ENCODE measurements at places on chromosomes 7 and 10.
A peak's percentile ranks its signal among the peaks of the same experiment; 100 is the strongest.

DNA sequence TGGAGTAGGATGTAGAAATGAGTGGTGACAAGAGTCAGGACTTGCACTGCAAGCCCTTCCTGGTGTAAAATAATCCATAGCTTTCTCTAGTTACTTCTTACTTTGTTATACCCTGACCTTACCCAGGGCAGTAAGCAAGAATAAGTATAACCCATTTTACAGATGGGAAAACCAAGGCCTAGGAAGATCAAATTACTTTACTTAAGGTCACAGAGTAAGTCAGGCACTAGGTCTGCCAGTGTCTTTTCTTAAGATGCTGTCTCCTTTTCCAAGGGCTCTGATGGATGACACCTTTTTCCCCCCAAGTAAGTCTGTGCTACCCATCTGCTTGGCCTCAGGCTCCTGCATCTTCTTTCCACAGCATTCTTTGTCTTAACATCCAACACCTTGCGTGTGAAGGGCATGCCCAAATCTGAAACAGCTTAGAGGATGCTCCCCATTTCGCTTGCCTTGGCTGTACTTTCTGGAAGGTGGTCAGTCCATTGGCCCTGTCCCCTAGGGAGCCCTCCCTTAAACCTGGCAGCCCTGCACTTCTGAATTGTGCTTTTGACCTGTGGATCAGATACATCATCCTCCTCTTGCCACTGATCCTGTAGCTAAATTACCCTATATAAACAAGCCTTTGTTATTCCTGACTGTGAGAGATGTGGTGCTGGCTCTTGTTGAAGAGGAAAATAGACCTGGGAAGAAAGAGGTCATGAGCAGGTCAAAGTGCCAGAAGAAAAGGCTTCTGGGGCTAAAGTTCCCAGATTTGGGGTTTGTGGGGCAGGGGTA is 168.6 kb downstream of the LRMDA start:
- DNase-seq: no peak

DNA sequence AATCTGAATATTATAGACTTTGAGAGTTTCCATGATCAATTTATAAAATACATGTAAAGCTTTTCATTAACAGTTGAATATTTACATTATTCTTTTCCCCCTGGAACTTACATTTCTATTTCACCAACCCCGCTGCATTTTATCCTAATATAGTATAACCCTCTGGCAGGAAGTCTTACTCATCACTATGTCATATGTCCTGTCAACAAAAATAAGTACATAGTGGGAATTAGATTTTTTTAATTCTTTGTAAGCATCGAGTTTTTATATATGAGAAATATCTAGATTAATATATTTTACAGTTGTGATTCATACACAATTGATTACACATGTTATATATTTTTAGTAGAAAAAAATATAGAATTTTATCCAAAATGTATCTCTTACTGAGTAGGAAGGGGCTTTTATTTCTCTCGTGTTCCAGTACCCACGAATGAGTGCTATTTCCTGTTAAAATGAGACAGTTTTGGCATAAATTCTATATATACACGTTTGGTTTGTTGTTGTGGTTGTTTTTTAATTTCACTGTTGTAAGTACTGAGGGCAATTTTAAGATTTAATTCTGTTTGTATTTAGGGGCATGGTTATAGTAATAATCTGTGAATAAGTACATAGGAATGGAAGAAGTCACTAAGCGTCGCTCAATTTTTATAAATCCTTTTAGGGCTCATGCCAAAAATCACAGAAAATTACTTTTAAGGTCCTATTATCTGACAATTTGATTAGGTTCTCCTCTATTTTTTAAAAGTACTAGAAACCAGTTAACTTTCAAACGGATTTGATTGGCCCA is 87.1 kb downstream of the HECW1 start:
- DNase-seq: no peak

GRCh38 chr10:119754936-119755335 is 29.1 kb downstream of the INPP5F start:
- DNase-seq: no peak

DNA sequence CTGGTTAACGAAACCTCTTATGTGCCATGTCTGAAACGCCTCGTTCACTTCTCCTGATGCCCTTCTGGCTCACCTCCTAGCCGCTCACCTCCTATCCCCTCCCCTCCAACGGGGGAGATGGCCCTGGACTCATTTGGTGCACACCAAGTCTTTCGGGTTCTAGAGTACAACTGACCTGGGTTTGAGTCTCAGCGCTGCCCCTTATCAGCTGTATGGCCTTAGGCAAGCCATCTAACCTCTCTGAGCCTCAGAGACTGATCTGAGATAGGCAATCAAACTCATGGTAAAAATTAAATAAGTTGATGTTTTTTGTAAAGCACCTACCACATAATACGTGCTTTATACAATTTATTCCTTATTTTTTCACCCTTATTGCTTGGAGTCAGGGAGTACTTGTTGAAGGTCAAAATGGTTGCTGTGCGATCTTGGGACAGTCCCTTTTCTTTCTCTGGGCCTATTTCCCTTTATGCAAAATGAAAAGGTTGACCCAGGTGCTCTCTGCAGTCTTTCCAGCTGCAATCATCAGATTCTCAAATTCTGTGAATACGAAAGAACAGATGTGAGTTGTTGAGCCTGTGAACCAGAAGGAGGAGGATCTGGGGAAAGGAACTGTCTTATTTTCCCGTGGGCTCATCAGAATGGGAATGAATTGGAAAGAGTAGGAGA is 31.2 kb upstream of the PLEKHA1 start:
- no peak for DNase-seq

DNA sequence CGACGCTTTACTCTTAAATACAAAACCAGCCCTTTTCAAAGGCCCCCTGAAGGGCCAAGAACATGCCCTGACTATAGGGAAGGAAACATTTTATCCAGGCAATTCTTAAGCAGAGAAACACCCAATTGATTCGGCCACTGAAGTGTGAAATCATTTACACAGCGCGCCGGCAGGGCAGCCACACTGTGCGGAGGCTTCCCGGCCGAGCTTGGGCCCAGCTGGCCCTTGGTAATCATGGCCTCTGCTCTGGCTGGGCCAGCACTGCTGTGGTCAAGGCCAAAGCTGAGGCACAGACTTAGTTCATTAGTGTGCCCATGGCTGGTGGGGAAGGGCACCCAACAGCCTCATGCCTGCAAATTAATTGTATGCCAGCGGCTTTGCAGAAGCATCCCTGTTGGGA is 143.7 kb upstream of the HABP2 start:
- DNase-seq: no peak

GRCh38 chr10:108388706-108389105 is 1224.2 kb upstream of the SORCS1 start:
- DNase-seq: no peak

GRCh38 chr7:22686620-22687019 is 40.4 kb upstream of the IL6 start:
- DNase-seq: no peak

DNA sequence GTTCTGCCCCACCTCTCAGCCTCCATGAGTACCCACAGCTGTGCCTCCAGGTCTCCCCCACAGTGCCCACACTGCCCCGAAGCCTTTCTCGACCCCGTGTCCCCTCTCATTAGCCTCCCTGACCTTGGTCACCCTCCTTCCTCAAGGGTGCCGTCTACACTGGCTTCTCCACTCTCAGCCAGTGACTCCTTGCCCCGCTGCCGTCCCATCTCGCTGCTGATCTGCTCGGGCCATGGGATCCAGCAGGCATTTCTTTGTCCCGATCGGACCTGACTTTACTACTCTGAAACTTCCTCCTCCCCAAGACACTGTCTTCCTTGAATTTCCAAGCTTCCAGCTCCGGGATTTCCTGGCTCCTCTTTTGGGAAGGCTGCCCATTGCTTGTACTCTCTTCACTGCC is 31.3 kb downstream of the FKBP6 start:
- no peak for DNase-seq

GRCh38 chr7:30815951-30816644 is 44.9 kb downstream of the MINDY4 start:
- peak; percentile 68 for DNase-seq

DNA sequence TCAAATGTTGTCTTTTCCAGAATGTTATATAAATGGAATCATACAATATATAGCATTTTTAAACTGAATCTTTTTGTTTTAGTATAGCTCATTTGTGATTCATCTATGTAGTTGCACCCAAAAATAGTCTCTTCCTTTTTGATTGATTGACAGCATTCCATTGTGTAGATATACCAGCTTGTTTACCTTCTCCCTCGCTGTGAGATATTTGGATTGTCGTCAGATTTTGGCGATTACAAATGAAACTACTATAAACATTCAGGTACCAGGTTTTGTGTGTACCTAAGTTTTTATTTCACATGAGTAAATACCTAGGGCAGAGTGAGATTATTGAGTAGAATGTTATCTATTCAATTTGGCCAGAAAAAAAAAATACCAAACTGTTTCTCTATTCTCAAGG is 584.7 kb upstream of the SORCS1 start:
- DNase-seq: no peak

All from G401 (cell line).